ENCODE measurements at places on chromosomes 2 and 18. TPM values are rescaled to one million over a fixed set of nuclear protein-coding genes. Genes with fewer than 3 reads are reported as not detected.

DNA sequence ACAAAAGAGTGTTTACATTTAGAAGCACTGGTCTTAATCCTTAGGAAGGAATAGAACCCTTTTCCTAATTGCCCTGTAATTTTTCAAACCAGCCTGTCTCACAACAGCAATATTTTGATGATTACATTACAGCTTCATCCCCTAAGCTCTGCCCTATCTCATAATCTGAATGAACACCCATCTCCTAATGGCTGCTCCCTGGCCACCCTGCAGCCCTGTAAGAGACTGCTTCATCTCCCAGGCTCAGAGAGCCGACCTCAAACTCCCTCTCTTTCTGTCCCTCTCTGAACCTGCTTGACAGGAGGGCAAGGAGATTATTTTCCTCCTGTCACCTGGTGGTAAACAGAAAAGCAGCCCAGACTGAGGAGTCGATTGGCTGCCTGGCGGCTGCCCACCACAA lies 107.8 kb downstream of the MAIP1 start:
- DNase-seq = no peak

DNA sequence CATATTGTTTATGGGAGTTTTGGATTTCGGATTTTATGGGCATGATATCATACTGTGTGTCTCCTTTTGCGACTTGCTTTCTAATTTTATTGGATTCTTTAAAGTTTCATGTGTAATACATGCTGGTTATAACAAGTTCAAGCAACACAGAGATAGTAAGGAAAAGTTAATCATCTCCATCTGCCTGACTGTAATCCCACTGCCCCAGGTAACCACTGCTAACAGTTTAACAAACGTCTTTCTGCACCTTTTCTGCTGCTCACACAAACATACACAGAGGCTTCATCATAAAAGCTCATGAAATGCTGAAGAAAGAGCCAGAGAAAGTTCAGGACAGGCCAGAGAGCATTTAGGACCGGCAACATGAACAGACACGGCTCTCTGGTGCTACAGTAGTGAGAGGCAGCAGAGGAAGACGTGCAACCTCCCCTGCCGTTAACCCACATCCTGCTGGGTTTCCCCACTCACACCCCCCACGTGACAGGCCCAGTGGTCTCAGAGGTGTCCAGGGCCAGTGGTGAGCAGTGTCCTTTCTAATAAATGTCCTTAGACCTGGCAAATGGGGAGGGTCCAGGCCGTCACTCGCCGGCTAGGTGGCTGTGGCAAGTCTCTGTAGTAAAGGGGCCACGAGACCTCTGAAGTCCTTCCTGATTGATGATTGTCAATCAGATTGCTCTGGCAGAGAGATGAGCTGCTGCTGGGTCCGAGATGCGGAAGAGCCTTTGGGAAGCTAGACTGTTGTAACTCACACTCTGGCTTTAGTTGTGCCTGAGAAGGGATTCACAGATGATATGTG lies 43.0 kb upstream of the SLC1A4 start:
- peak; percentile 57 for DNase-seq

- no peak for DNase-seq
Observed at GRCh38 chr2:138780908-138781307, 718 bp upstream of the NXPH2 start.

GRCh38 chr2:62099523-62100175 lies 96.3 kb upstream of the B3GNT2 start:
- DNase-seq = no peak

GRCh38 chr2:191280290-191280689 lies 35.1 kb downstream of the MYO1B start:
- no peak for DNase-seq

- no peak for DNase-seq
Observed at GRCh38 chr2:228303960-228304359, 122.5 kb upstream of the SPHKAP start.

- no peak for DNase-seq
Observed at GRCh38 chr2:203908066-203908796, 28.3 kb upstream of the ICOS start.

DNA sequence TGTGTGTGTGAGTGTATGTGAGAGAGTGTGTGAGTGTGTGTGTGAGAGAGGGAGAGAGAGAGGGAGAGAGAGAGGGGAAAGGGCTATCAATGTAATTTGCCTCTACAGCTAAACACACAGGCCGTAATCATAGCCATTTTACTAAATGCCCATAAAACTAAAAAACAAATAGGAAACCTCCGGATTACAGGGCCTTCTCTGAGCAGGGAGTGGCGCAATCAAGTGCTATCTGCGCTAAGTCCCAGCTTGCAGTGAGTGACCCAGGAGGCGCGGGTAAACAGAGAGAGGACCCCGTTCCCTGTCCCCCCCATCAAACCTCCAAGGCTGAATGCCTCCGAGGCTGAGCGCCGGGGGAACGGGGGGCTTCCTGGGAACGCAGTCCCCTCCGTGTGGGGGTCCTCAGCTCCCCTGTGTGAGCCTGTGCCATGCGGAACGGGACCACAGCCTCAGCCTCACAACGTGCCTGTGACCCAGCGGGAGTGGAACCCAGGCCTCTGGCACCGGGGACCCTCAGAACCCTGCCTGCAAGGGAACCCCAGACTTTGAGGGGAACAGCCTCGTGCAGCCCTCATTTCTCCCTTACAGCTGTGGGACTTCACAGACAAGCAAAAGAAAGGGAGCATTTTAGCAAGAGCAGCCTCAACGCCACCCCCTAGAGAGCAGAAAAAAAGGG lies 54.7 kb upstream of the ID2 start:
- DNase-seq = no peak

DNA sequence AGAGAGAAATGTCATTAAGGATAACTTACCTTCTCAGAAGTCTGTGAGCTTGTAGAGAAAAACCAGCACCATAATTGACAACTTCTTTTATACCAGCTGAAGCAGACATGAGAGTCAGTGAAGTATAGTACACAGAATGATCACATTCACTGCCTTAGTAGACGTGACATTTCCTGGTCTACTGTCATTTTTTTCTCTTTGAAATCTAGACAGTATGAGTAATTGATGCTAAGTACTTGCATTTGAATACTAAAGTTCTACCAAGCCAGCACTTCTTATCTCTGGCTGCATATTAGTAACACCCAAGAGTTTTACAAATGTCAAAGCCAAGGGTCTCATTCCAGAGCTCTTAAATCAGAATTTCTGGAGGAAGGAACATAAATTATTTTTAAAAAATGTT lies 25.4 kb upstream of the ACADL start:
- no peak for DNase-seq

DNA sequence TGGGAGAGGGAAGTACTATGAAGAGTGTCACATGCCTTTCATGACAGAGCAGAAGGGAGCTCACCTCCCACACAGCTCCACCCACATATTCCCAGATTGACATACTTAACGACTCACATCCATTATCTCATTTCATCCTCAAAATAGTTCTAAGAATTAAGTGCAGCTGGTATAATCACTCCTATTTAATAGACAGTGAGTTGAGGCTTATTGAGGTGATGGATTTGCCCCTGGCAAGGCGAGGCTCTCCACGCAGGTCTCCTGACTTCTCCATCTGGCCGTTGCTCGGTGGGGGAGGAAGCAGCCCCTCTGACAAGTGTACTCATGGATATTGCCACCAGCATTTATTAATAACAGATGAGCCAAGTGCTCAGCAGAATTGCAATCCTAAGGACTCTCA lies 81.4 kb downstream of the TGOLN2 start:
- DNase-seq = no peak

GRCh38 chr2:220893411-220893810 lies 678.7 kb downstream of the EPHA4 start:
- DNase-seq = no peak

- peak; percentile 97 for DNase-seq
Observed at GRCh38 chr2:226115102-226115831, 684.4 kb downstream of the IRS1 start.

DNA sequence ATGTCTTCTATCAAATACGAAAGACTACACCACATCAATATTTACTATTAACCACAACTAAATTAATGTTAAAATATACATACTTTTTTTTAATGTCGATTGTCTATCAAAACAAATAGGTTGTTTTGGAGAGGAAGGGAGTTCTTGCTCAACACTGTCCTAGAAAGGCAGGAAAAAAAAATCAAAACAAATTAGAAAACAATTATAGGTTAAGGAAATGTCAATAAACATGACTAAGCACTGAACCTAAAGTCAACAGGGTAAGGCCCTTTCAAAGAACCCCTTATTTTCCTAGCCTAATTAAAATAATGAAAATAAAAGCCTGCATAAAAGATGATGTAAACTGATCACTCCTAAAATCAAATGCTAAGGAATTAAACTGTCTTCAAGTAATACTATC lies 2.8 kb downstream of the CEP76 start:
- DNase-seq = no peak

GRCh38 chr2:206471524-206472062 lies 28.3 kb downstream of the ADAM23 start:
- no peak for DNase-seq

GRCh38 chr2:158464426-158465281 lies 7.9 kb downstream of the PKP4 start:
- no peak for DNase-seq

- DNase-seq = peak; percentile 69
Observed at GRCh38 chr18:48326901-48327675, 82.1 kb downstream of the ZBTB7C start.

DNA sequence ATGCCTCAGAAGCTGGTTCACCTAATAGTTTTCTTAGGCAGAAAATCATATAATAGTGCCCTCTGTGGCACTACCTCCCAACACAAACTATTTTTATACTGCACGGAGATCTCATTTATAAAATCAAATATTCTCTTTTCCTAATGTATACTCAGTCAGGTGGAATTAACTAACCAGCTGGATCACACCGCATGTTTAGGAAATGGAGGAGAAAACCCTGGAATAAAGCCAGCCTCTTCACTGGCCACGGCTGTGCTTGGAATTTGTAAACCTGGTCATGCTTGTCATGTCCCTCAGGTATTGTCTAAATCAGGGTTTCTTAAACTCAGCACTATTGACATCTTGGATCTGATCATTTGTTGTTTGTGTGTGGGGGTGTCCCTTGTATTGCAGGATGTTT lies 85.6 kb downstream of the DOCK10 start:
- DNase-seq = no peak

- no peak for DNase-seq
Observed at GRCh38 chr2:161419638-161420190, 3.6 kb downstream of the TBR1 start.

DNA sequence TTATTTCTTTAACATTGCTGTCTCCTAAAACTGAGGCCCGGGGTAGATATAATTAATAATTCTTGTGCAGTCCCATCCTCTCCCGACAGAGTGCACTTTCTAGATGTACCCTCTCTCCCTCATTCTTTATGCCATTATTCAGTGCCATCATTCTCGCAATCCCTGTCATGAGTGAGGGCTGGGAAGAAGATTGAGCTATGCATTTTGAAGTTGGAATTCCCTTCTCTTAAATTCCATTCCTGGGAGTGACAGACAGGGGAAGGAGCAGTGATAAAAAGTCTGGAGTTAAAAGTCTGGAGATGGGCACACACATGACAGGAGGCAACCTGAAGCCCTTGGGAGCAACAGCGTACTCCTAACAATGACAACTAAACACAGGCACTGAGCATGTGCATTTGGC lies 2.6 kb upstream of the KCNE4 start:
- no peak for DNase-seq

DNA sequence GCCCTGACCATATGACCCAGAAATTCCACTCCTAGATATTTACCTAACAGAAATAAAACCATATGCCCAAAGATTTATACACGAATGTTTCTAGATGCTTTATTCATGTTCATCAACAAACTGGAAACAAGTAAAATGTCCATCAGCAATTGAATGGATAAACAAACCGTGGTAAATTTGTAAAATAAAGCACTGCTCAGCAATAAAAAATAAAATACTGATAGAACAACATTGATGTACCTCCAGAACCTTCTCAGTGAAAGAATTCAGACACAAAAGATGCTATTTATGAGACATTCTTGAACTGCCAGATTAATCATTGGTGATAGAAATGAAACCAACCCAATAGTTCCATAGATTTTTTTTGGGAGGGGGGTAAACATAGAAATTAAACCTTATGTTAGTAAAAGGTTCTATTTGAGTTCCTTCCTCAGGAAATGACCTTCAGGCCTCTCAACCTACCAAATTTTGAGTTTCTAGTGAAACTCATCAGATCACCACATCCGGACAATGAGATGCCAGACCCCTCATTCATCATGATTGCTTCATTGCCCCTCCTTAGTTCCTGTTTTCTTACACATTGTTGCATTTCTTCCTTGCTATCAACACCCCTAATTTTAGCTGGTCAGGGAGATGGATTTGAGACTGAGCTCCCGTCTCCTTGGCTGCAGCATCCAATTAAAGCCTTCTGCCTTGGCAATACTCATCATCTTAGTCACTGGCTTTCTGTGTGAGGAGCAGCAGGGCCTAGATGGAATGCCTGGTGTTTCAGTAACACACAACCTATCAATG lies 203.5 kb downstream of the LPIN1 start:
- peak; percentile 85 for DNase-seq

DNA sequence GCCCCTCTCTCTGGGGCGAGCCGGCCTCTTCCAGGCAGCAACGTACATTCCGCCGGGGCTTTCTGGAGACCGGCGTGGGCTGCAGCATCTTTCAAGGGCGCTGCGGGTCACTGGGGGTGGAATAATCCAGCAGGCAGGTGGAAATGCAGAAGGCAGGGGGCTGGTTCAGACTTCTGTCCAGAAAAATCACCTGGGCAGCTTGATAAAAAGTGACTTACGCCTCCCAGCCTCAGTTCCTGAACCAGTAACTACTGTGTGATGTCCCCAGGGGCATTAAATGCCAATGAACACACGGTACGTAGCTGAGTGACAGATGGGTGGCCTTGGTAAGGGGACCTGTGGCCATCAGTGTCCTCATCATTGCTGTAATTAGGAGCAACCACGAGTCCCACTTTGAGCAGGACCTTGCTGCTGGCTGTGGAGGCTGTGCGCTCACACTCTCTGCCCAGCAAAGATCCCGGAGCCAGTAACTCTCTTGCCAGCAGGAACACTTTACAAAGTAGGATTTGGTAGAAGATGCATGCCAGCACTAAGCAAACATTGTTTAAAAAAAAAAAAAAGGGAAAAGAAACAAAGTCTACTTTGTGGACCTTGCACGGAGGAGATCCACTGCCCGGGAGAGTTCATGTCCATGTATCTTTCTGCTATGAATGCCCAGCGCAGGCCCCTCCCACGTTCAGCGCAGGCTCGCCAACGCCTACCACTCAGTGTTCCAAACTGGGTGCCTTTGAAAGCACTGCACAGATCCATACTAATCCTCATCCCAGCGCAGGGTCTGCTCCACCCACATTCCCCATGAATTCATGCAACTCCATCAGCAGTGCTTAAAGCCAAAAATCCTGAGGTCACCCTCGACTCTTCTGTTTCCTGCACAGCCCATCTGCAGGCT lies 177.3 kb downstream of the HDAC4 start:
- no peak for DNase-seq

Gene CD8B
- total RNA-seq = not detected

Gene NT5DC4
- total RNA-seq = not detected

Gene KCNK3
- total RNA-seq = not detected

Gene PROKR1
- not detected for total RNA-seq

Gene MXD1
- total RNA-seq = 3.5 TPM

Gene ANKRD30B
- total RNA-seq = not detected

Gene HOXD3
- total RNA-seq = not detected

Gene SCN3A
- total RNA-seq = 0.23 TPM

Gene MRO
- 0.02 TPM for total RNA-seq

Gene KCNIP3
- 1.6 TPM for total RNA-seq

Gene AGAP1
- total RNA-seq = 14.8 TPM

Gene FBXO48
- total RNA-seq = 0.73 TPM
